ENCODE measurements at places on chromosomes 6 and 20.

DNA sequence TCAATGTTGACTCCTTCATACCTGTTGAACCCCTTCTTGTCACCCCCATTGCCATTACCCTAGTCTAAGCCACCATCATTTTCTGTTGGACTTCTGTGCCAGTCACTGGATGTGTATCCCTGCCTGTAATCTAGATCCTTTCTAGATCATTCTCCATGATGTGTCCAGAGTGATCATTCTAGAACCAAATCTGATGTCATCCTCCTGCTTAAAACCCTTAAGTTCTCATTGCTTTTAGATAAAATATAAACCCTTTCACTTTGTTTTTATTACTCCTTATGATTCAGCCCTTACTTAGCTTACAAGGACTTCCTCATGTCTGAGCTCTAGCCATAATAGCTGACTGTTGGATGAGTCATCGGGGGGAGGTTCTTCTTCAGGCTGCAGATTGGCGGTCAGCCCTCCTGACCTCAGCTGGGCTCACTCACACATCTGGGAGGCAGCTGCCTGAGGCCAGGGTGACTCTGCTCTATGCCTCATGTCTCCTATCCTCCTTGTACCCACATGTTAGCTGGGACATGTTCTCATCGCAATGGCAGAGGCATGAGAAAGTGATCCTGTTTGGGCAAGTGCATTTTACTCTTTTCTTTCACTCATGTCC lies 287.6 kb downstream of the ESR1 start:
- no peak for DNase-seq

DNA sequence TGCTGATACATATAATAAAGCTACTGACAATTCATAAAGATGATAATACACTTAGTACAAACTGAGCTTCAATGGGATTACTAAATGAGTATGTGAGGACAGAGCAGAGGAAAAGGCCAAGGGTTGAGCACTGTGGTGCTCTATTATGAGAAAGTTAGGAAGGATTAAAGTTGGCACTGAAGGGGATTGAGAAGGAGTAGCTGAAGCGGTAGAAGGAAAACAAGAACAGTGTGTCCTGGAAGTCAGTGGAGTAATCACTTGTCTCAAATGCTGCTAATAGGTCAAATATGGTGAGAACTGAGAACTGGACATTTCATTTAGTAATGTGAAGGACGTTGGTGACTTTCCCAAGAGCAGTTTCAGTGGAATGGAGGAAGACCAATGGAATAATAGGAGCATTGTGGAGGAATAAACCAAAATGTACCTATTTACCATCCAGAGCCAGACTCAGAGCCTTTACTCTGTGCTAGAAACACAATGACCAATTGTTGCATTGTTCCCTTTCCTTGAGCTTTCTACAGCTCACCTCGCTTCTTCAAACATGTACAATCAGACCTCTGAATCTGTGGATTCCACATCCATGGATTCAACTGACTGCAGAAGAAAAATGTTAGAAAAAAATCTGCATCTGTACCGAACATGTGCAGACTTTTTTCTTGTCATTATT lies 255.9 kb downstream of the LAMA2 start:
- no peak for DNase-seq

DNA sequence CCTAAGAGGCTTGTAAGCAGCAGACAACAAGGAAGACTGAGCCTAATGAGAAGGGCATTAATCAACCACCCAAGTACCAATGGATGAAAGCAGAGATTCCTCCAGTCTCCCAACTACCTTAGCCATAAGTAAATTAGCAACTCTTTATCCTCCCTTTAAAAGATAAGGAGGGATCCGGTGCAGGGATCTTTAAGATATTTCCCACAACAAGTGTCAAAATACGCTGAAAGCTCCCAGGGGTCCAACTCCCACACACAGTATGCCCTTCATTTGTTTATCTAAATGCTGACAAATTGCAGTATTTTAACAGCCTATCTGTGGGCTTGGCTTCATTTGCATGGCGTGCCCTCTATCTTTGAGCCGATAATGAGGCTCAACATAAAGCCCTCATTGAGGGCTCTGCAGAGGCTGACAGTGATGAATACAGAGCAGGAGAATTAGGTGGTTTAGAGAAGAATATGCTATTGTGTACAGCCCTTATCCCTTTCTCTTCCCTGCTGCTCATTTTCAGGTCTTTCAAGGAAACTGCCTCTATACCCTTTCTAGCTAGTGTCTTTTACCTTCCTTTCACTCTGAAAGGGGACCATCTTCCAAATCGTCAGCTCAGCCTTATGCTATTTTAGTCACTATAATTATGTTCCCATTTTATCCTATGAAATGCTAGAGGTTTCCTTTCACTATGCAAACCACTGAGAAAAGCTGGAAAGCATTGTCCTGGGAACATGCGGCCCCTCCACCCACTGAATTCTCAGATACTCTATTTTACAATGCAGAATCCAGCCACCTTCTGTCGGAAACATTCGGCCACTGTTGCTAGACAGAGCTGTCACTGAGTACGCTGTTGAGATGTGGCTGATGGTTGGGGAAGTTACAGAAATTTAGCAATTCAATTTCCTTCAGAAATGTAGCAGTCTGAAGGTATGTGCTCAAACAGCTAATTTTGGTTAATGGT lies 575.2 kb upstream of the JAG1 start:
- no peak for DNase-seq

- peak; percentile 74 for DNase-seq
These were observed 59.2 kb downstream of the TRAM2 start for GRCh38 chr6:52517502-52518278.

- no peak for DNase-seq
These were observed 41.8 kb downstream of the SESN1 start for GRCh38 chr6:109052852-109053251.

- DNase-seq: no peak
These were observed 116.6 kb upstream of the RPS6KA2 start for GRCh38 chr6:166743406-166744222.

GRCh38 chr6:162058281-162058875 lies 669.2 kb downstream of the PRKN start:
- no peak for DNase-seq

- DNase-seq: no peak
These were observed 130.0 kb downstream of the BTBD9 start for GRCh38 chr6:38509713-38510112.

- no peak for DNase-seq
These were observed 69.9 kb upstream of the FLRT3 start for GRCh38 chr20:14407336-14407735.

- DNase-seq: no peak
These were observed 93.9 kb upstream of the HDAC2 start for GRCh38 chr6:114064862-114065261.

- no peak for DNase-seq
These were observed 11.1 kb upstream of the FOXS1 start for GRCh38 chr20:31856516-31856915.

GRCh38 chr6:157982563-157983405 lies 1.1 kb downstream of the SYNJ2 start:
- DNase-seq: no peak

- DNase-seq: no peak
These were observed 31.7 kb downstream of the CST2 start for GRCh38 chr20:23794841-23795240.

DNA sequence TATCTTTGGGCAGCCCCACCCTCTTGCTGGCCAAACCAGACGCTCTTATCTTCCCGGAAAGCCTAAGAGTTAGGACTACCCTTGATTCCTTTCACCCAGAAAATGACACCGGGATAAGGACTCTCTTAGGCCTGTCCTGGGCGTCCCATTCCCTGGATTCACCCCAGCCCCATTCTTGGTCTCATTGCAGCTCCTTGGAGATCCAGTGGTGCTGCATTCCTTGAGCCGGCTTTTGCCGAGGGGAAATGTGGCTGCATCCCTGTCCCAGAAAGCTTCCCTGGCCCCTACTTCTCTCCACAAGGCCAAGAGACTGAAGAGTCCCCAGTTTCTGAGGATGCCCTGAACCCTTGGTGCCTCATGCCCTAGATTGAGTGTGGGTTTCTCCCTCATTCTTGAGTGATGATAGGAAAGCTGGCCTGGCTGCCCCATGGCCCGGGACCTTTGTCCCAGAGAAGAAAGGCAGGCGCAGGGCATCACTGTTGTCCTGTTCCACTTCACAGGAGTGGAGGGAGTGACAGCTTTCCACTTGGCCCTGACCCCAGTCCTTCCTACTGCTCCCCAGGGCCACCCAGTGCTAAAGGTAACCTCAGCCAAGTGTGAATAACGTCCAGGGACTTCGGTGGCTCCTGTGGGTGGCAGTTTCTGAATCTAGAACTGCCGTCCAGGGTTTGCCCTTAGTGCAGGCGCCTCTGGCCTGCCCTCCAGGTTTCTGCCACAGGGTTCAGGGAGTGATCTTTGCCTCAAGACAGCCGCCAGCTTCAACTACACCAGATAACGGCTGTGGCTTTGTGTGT lies 42.7 kb upstream of the MYL9 start:
- no peak for DNase-seq

DNA sequence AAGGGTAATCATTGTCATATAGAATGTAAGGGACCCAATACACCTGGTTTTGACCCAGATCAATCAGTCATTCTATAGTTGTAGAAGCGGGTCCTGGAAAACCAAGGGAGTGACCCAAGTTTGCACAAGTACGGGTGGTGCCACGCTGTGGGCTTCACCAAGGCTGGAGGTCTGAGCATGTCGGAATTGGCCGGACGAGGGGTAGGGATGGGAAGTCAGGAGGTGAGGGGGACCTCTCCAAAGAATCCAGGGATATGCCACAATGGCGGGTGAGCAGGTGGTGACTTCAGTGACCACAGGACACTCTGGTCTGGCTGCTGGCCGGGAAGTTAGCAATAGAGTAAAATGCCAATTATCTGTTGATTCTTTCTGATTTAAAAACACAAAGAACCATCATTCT lies 186.6 kb upstream of the FOXQ1 start:
- DNase-seq: no peak

DNA sequence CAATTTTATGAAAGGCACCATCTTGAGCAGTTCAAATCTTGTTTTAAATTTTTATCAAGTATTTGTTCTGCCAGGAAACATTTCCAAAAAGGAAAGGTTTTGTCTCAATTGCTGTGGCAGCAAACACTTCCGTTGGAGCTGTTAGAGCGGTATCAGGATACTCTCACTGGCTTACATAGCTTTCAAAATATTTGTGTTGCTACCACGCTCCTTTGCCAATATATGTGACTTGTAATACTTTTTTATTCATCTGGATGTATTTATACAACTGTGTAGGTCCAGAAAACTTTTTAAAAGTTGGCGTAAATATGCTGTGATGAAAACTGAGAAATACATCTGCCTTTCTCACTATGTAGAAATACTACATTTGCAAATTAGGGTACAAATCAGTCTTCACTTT lies 37.8 kb upstream of the NHSL1 start:
- DNase-seq: no peak

DNA sequence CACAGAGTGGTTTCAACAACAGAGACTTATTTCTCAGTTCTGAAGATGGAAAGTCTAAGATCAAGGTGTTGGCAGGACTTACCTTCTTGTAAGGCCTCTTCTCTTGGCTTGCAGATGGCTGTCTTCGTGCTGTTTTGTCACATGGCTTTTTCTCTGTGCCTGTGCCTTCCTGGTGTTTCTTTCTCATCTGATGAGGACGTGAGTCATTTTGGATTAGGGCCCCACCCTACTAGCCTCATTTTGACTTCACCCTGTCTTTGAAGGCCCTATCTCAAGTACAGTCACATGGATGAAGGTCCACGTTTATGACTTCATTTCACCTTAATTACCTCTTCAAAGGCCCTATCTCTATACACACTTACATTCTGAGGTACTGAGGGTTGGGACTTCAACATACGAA lies 41.4 kb upstream of the LAMA2 start:
- no peak for DNase-seq

DNA sequence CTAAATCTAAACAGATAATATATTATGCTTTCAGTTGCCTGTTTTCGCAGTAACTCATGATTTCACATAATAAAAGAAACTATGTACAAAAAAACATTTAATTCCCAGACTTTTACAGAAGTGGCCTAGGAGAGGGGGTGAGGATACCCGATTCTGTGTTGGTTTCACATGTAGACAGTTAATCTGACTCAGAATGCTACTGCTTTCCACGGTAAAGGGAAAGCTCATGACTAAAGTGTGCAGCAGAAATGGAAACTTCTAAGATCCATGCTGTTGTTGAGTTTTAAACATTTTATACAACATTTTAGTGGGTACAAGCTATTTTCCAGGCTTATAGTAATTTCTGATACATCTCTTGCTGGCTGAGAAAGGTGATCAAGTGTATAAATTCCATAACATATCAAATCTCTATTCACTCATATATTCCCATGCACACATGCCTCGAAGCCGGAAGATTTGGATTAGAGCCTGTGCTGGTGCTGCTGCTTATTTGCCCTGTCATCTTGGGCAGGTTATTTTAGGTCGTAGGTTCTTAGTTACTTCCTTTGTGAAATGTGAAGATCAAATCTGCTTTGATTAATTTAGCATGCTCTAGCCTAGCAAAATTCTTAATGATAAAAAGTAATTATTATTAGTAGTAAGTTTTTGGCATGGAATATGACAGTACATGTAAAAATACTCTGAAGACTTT lies 896.7 kb upstream of the MAP3K7 start:
- no peak for DNase-seq

DNA sequence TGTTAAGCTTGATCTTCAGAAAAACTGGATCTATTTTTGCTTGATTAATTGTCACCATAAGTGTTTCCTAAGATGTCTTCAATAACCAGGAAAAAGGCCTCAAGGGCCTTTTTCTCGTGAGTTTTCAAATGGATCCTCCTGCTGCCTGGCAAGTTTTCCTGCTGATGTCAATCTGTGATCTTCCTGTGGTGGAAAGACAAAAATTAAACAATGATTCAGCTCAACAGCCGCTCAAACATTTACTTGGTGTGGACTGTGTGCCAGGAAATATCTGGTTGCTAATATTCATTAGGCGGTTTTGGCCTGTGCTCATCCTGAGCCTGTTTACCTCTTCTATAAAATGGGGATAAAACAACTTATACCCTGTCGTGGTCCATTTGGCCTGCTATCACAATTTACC lies 35.4 kb upstream of the SSTR4 start:
- DNase-seq: no peak

DNA sequence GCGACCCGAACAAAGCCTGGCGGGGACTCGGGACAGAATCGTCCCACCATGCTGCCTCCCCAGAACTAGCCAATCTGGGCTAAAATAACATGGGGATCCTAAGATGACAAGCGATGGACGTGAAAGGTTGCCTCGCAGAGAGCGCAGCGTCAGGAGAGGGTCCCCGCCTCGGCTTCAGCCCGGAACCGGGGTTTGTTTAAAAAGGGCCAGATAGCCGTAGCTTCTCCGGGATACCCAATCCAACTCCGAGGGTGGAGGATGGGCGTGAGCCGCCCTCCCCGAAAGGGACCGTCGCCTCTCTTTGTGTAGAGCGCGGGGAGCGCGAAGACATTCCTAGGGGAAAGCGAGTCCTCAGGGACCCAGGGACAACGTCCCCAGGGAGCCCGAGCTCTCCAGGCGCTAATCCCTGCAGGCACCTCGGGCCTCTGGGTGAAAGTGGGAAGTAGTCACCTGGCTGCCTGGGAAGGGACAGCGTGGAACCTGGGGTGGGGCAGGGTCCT lies 643 bp downstream of the CD24 start:
- DNase-seq: no peak

GRCh38 chr6:143396497-143397226 lies 53.8 kb downstream of the ADAT2 start:
- DNase-seq: no peak
